ENCODE measurements at places on chromosomes 5 and 9.

DNA sequence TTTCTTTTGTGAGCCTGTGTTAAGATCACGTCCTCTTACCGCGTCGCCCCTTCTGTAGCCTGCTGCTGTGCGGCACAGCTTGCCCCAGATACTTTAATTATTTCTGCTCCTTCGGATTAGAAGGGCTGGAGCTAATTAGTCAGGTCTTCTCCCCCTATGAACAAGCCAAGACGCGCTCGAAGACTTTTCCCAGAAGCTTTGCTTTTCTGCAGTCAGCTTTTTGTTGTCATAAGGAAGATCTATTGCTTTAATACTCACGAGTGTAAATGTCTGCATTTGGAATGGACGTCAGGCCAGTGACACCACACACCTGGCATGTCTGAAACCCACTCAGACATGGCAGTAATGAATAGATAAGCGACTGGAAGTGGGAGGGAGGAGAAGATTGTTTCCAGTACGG lies 37.0 kb downstream of the PRUNE2 start:
- no peak for DNase-seq

DNA sequence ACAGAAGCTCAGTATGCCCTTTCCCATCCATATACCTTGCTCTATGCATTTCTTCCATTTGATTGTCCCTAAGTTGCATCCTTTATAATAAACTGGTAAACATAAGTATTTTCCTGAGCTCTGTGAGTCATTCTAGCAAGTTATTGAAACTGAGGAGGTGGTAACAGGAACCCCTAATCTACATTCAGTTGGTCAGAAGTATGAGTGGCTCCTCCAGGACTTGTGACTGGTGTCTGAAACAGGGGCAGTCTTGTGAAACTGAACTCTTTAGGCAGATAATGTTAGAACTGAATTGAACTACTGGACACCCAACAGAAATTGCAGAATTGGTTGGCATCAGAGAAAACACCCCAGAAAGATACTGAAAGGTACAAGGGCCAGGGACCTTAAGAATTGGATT lies 133.1 kb upstream of the POU5F2 start:
- DNase-seq: no peak

DNA sequence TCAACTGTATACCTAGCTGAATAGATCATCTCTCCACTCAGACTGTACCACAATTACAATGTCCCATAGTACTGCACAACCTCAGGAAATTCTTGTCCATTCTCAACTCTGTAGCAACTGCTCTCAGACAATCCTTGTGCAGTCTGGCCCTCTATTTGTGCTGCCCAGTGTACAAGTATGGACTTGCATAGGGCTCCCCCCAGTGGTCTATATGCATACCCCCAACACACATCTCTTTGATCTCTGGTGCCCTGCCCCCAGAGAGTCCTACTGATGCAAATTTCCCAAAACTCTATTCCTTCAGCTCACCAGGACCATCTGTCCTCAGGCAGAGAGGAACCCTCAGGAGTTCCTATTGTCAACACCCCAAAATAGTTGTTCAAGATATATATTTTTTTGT lies 205.3 kb downstream of the SLCO4C1 start:
- DNase-seq: peak; percentile 63

DNA sequence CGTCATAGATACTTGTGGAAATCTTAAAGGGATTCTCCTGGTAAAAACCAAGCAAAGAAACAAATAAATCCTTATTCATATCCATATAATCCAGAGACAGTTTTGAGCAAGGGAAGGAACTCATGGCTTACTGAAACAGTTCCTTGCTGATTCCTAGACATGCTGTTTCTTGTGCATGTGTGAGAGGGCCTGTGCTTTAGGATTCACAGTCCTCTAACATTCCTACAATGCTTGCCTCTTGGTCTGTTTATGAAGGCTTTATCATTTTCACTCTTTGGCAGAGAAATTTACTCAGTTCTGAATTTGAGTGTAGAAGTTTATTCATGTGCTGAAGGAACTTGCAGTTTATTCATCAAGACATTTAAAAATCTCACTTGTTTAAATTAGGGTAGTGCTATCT lies 123.4 kb downstream of the RPS23 start:
- DNase-seq: no peak

DNA sequence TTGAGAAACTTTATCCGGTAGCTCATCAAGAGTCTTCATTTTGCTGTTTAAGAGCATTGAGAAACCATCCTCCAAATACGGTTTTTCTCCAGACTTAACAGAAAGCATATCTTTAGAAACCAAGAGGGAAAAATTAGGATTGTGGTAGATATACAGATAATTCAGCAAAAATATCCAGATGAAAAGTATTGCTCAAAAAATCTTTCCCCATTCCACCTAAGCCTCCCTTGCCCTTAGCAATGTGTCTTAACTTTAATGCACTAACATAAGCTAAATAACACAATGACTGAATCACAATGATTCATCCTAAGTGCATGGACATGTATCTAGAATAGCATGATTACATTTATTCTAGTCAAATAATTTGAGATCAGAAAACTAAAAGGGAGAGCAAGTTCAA lies 130.3 kb upstream of the TARS1 start:
- no peak for DNase-seq

DNA sequence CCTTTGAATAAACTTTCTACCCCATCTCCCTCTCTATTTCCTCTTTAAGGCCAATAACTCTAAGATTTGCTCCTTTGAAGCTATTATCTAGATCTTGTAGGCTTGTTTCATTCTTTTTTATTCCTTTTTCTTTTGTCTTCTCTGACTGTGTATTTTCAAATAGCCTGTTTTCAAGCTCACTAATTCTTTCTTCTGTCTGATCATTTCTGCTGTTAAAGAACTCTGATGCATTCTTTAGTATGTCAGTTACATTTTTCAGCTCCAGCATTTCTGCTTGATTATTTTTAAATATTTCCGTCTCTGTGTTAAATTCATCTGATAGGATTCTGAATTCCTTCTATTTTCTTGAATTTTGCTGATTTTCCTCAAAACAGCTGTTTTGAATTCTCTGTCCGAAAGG lies 15.3 kb upstream of the LIX1 start:
- no peak for DNase-seq

- DNase-seq: no peak
Measured at GRCh38 chr5:132671000-132671399, 2.8 kb upstream of the IL4 start.

DNA sequence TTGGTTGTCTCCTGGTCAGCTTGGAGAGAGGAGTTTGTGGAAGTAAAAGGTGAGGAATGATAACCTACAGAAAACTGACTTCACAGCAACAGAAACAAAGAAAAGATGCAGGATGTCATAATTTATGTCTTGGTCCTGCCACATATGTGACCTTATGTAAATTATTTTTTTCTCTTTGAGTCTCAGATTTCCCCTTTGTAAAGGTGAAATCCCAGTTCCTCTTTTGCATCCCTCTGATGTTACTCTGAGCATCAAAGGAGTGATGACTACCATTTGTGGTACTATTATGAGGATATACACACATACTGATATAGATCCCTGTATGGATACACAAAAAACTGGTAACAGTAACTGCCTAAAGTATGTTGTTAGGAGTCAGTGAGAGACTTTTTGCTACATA lies 1.4 kb upstream of the THG1L start:
- DNase-seq: no peak

DNA sequence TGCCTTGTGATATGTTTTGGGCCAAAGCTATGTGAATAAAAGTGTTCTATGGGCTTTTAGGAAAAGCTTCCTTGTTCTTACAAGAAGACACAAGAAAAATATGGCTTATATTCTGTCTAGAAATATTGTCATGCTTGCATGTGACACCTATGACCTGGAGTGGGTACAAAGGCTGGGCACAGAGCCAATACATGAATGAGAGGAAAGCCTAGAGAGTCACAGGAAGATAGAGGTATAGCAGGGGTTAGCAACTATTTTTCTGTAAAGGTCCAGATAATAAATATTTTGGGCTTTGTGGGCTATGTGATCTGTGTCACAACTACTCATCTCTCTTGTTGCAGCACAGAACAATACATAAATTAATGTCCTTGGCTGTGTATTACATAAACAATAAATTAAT lies 196.6 kb upstream of the CD180 start:
- DNase-seq: no peak

- DNase-seq: peak; percentile 31
Measured at GRCh38 chr9:27165670-27166069, 56.6 kb downstream of the TEK start.

GRCh38 chr9:17488662-17489061 lies 90.2 kb upstream of the SH3GL2 start:
- DNase-seq: no peak

- no peak for DNase-seq
Measured at GRCh38 chr9:89864257-89864656, 259.4 kb downstream of the GADD45G start.

DNA sequence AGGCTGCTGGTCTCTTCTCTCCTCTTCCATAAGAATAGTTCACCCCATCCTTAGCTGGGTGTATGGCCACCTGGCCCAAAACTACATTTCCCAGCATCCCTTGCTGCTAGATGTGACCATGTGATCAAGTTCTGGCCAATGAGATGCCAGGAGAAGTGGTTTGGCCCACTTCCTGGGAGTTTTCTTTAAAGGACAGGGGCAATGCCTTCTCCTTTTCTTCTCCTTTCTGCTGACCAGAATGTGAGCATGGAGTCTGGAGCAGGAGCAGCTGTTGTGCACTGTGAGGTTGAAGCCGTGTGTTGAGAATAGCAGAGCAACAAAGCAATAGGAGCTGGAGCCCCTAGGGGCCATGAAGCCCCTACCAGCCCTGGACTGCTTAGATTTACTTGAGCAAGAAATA lies 36.8 kb downstream of the C9orf50 start:
- DNase-seq: peak; percentile 85

DNA sequence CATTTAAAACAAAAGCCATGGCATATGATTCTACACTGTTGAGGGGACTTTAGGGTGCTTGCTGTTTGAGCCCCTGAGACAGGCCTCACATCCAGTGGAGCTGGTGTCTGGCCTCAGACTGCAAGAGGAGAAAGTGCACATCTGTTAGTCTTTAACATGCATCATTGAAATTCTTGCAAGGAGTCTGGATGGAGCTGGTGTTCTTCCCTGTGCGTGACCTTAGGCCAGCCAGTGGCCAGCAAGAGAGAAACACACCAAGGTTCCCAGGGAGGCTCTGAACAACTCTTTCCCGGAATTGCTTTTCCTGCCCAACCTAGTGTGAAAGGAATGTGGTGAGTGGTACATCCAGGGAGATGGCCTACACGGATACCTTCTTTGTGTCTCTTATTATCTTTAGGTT lies 282.8 kb upstream of the TNC start:
- no peak for DNase-seq

GRCh38 chr9:30628915-30629567 lies 1755.4 kb upstream of the ACO1 start:
- DNase-seq: no peak

DNA sequence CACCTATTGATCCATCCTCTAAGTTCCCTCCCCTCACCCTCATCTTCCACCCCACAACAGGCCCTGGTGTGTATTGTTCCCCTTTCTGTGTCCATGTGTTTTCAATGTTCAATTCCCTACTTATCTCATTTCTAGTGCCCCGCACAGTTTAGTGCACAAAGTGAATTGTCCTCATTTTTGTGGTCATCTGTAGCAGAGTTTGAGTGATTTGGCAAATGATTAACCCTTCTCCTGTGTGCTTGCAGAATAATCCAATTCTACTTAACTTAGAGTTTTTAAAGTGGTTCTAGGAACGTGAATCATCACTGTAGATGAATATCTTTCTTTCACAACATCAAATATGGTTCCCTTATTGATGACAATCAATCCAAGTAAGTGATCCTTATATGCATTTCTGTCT lies 6.3 kb upstream of the HAPLN1 start:
- no peak for DNase-seq

- DNase-seq: no peak
Measured at GRCh38 chr9:94922098-94922607, 195.7 kb downstream of the AOPEP start.

Data from T47D (cell line).